ENCODE measurements at places on chromosomes 5 and 9. TPM values are rescaled to one million over a fixed set of nuclear protein-coding genes. Genes with fewer than 3 reads are reported as not detected.

- DNase-seq, result no peak
These were observed 58.5 kb downstream of the PDE6A start for GRCh38 chr5:149886060-149886459.

DNA sequence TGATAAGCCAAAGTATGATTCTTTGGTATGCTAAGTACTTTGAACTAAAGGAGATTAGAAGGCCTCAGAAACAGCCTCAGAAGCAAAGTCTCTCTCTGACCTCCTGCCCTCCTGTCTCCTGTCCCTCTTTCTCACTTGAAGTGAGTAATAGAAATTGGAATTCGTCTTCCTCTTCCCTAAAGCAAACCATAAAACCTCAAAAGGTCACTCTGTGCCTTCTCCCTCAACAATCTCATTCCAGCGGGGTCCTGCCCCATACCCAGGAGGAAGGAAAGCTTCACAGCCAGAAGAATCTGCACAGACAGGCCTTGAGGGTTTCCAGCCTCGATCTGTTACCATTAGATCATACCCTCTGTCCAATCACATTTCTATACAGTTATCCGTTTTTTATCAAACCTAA is 87.8 kb downstream of the HAPLN1 start:
- no peak for DNase-seq

GRCh38 chr9:130414081-130414731 is 30.6 kb upstream of the ASS1 start:
- no peak for DNase-seq

GRCh38 chr9:116030517-116030916 is 123.1 kb upstream of the PAPPA start:
- DNase-seq, result no peak

The SOX30 gene
- total RNA-seq, result not detected

The FAM151B gene
- total RNA-seq, result 7.4 TPM

The FOXD4 gene
- total RNA-seq, result 0.28 TPM

The N4BP3 gene
- total RNA-seq, result not detected

All from thoracic aorta (tissue), 2 donors.